Naive thymus-derived CD4-positive, alpha-beta T cell (primary cell): ENCODE measurements at places on chromosomes 2 and 18. TPM values are rescaled to one million over a fixed set of nuclear protein-coding genes. Genes with fewer than 3 reads are reported as not detected.
A peak's percentile ranks its signal among the peaks of the same experiment; 100 is the strongest.

HOXD1 gene
- polyA plus RNA-seq, result not detected

DNA sequence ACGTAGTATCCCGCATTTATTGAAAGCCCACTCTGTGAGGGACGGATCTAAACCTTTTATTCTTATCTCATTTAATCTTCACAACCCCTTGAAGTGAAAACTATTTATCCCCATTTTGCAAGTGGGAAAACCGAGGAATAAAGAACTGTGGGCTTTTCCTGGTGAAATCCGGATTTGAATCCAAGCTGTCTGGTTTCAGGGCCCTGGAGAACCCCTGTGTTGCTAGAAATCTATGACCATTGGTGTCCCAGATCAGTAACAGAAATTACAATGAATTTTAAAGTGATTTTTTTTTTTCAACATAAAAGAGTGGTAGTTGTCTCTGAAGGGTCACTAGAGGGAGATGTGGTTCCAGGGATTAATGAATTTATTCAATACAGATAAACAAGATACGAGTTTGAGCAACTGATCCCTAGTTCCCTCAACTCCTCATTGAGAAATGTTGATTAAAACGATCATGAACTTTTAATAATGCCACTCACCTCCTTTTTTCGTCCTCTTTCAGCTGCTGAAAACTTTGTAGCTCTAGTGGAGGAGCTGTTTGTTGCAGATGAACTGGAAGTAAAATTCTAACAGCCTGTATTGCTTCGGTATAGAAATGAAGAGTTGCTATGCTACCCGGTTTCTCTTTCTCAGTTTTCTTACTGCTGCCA, 940 bp downstream of the XRCC5 start:
- DNase-seq, result peak; percentile 52

- peak; percentile 20 for DNase-seq
These were observed 107.6 kb downstream of the HAUS1 start for GRCh38 chr18:46211816-46212215.

DNA sequence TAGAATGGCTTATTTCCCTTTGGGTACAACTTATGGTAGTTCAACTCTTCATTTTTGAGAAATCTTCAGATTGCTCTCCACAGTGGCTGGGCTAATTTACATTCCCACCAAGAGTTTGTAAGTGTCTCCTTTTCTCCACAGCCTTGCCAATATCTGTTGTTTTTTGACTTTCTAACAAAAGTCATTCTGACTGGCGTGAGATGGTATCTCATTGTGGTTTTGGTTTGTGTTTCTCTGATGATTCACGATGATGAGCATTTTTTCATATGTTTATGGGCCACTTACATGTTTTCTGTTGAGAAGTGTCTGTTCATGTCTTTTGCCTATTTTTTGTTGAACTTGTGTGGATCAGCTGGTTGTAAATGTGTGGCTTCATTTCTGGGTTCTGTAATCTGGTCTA, 871.0 kb downstream of the EPHA4 start:
- DNase-seq, result no peak

DNA sequence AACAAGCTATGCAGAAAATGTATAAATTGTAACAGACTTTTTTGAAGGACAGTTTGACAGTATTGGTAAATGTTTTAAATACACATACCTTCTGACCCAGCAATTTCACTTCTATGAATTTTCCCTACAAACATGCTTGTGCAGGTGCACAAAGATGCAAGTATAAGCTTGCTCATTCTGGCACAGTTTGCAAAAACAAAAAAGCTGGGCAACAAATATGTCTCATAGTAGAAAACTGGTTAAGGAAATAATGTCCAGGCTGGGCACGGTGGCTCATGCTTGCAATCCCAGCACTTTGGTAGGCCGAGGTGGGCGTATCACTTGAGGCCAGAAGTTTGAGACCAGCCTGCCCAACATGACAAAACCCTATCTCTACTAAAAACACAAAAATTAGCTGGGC, 96.9 kb upstream of the NEDD4L start:
- DNase-seq, result no peak
